Anterior cingulate cortex (tissue), 58 donors: ENCODE measurements at places on chromosomes 12 and 14.

DNA sequence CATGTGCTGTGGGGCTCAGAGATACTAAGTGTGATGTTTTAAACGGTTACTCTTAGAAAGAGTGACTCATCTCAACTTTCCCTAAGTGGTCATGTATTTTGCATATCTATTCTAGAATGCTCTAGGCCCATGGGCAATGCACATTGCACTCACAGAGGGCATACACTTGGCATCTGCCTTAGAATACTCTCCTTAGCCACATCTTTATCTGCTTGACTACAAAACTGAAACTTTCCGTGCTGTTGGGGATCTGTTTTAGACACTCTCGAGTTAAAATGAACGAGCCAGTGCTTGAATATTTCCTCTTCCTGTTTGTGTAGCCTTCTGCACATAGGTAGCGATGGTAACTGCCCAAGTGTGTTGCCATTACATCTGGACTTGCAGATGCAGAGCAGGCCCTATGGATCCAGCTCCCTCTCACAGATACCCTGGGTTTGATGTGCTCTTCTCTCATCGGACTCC is 180.5 kb downstream of the CAND1 start:
- DNase-seq, result no peak

DNA sequence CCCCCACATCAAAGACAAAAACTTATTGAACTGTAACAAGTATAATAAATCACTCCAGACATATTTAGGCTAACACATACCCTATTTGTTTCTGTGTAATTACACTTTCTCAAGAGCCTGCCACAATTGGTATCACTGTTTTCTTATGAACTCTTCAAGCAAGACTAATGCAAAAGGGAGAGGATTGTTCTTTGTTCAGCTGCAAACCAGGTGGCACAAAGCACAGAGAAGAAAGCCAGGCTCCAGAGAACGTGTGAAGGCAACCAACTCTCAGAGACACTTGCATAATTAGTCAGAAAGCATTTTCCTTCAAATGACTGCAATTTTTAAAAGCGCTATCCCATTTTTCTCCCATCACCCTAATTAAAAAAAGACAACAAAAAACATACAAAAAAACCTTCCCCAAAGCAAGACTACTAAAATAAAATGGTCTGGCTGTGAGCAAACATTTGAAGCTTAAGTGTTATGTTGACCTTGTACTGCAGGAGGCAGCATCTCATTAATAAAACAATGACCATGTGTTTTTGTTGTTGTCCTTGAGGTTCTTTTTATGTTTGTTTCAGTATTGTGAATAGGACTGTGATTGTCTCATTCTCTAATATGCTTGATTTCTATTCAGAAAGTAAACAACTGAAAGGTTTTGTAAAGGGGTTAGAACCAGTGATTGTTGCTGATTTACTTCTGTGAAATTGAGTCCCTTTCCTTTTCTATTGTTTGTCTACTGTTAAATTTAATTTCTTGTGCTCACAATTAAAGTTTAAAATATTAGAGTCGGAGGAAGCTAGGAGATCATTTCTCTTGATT is 452.7 kb upstream of the PDE3A start:
- DNase-seq, result no peak

DNA sequence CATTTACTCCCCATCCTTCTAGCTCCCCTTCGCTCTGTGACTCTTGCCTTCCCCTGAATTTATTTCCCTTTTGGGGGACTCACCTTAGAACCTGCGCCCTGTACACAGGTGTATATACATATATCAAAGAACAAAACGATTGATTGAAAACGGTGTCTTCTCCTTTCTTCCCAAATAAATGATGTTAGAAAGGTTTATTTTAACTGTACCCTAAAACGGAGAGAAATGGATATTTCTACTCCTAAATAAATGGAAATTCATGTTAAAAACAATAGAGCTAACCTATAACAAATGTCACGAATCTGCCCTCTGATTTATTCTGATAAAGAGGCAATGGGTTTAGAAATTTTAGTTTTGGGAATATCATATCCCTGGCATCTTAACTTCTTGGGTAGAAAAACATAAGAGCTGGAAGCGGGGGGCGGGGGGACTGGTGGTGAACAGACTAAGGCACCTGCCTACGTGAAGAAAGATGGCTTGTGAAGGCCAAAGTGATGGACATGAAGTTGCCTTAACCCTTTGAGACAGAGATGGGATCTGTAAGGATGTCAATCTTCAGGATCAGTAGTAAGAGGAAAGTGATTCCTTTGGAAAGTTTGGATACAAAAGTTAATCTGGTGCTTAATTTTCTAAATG is 8.8 kb upstream of the LHX5 start:
- DNase-seq, result no peak

- no peak for DNase-seq
Observed at GRCh38 chr12:112169966-112170365, 44.6 kb downstream of the TRAFD1 start.

GRCh38 chr12:97386133-97386581 is 76.4 kb upstream of the RMST start:
- peak; percentile 25 for DNase-seq

- DNase-seq, result no peak
Observed at GRCh38 chr14:64266239-64266638, 27.9 kb downstream of the ESR2 start.

- DNase-seq, result no peak
Observed at GRCh38 chr12:102565555-102565954, 85.2 kb upstream of the IGF1 start.

- DNase-seq, result no peak
Observed at GRCh38 chr12:13499008-13499407, 302.5 kb downstream of the EMP1 start.

DNA sequence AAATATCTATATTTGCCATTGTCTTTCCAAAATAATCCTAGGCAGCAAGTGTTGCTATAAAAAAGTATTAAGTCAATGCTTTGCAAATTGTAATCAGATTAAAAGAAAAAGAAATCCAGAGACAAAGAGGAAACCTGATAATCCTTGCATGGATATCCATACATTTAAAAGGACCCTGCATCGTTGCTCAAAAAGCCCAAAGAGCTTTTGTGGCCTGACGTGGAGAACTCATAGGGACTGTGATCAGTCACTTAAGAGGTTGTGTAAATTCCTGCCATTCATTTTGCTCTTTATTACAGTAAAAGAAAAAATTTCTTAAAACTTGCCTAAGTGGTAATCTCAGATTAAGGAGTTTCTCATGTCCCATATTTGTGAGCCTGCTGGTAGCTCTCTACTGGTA is 392.6 kb downstream of the C12orf75 start:
- DNase-seq, result no peak

DNA sequence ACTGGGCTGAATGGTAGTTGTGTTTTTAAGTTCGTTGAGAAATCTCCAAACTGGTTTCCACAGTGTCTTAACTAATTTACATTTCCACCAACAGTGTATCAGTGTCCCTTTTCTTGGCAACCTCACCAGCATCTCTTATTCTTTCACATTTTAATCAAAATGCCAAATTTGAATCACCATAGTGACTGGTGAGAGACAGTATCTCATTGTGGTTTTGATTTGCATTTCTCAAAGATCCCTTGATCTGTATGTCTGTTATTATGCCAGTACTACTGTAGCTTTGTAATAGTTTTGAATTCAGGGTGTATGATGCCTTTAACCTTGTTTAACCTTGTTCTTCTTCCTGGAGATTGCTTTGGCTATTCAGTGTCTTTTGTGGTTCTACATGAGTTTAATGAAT is 2.2 kb upstream of the EIF2S3B start:
- DNase-seq, result no peak

- no peak for DNase-seq
Observed at GRCh38 chr14:34180434-34180833, 229.6 kb upstream of the EGLN3 start.

GRCh38 chr14:47917344-47917954 is 242.0 kb upstream of the MDGA2 start:
- DNase-seq, result peak; percentile 2

DNA sequence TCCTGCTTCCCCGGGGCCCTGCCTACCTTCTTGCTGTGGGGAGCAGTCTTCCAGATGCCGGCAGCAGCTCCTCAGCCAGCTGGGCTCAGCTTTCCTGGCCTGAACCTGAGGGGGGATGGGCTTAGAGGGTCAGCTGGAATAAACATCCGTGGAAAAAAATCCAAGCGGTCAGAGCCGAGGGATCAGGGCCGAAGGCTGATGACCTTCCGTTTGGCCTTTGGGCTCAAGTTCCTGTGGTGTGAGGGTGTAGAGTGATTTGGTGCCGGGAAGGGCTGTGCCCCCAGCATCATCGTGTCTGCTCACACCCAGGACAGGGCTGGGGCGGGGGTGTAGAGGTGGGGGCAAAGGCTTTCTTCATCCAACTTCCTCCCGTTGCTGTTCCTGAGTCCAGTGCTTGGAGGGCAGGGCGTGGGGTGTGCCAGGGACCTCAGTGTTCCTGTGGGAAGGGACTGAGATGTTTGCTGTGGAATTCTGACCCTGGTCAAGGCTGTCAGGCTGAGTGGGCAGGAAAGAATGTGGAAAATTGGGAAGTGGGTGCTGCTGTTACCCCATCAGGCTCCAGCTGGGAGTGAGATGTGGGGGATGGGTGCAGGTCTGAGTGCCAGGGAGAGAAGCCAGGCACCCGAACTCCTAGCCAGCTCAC is 2.6 kb downstream of the SMIM41 start:
- DNase-seq, result no peak

DNA sequence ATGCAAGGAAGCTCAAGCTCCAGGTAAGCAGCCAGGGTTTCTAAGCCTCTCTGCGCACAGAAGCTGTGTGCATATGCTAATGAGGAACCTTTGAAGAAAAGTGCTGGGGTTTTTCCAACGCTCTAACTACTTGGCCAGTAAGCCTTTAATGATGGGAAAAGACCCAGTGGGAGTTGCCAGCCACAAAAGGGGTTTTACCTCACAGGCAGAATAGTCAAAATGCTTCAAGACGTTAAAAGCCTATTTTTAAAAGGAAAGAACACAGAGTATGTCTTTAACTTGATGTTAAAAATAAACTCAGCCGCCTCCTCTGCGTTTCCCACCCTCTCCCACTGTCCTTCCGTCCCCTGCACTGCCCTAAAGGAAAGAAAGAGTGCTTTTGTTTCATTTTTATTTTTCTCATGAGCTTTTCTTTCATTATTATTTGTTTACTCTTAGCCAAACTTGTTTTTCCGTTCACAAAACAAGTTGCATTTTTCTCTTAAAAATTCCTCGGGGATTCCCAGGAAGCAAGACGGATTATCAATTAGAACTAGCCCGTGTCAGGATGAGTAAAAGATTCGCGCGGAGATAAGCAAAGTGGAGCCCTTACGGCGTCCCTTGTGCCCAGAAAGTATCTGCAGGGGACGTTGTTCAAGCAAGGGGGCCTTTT is 209.8 kb upstream of the NUDT4 start:
- DNase-seq, result peak; percentile 37

- DNase-seq, result no peak
Observed at GRCh38 chr14:29668201-29668600, 259.4 kb downstream of the PRKD1 start.

DNA sequence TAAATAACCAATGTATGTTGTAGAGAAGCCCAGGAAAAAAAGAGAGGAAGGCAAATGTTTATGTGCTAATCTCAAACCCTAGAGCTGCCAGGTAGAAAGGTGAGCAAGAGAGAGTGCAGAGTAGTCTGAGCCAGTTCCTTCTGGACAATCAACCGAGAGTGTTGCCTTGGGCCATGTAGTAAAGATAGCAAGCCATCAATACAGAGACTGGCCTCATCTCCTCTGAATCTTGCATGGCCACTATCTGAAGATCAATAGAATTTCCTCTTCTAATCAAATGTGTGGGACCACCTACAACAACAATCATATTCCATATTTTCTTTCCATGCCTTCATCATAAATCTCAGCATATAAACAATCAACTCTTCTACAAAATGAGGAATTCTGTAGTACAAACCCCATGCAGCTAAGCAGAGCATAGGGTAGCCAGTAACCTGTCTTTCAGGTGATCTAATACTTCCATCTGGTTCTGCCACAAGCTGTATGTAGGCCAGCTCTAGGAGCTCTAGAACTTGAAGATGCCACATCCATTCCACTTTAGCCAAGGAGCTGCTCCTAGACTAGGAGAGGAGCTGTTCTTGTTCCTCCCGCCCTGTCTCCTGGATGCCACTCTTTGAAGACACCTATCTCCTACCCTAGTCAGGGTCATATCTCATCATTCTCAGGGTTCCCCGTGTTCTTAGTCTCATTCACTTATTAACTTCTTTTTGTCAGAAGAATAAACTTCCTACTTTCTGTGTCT is 75.8 kb upstream of the SLC38A4 start:
- no peak for DNase-seq

DNA sequence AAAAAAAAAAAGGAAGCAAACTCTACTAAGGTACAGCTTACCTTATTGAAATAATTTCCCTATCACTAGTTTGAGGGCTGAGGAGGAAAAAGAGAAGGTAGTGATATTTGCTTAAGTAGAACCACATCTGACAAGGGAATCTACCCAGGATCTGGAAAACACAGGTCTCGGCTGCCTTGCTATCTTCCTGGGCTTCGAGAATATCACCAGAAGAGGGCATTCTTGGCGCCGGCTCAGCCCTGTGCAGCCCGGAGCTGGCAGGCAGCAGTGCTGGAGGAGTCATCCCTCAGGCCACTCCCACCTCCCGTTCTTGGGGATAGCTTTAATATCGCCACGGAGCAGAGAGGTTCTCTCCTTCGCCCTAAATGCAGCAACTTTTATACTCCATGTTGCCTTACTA is 1181.2 kb downstream of the VRK1 start:
- DNase-seq, result peak; percentile 52

GRCh38 chr14:64812412-64812811 is 67.3 kb downstream of the SPTB start:
- no peak for DNase-seq

- no peak for DNase-seq
Observed at GRCh38 chr12:47652521-47653234, 53.2 kb downstream of the RPAP3 start.

- no peak for DNase-seq
Observed at GRCh38 chr12:58925111-58925611, 4.9 kb upstream of the LRIG3 start.

DNA sequence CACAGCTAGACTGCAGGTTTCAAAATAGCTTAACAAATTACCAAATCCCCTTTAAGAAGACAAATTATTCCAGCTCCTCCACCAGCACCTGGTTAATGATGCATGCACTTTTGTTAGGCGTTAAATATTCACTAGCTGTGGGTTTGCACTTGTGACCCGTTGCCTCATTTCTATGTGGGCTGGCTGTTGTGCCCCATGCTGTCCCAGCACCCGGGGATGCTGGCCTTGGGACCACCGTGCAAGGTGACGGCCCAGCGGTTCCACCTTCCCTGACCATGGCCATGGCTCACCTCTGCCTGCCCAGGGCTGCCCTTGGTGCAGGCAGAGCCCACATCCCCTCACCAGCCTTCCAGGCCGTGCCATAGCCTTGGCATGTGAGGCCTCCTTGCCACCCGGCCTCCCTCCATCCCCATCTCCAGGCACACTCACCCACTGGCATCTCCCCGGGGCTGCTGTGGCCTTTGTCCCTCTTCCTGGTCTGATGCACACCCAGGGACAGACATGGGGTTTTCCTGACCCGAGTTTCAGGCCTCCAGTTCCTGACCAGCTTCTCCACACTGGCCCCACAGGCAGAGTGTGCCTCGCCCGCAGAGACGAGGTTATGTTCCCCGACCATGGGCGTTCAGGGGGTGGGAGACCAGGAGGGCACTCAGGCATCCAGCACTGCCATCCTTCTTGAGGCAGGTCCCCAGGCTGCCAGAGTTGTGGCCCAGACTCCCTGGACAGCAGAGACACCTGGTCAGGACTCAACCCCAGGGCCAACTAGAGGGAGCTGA is 20.3 kb upstream of the C14orf180 start:
- no peak for DNase-seq
